Astrocyte of the spinal cord (primary cell): ENCODE measurements at places on chromosomes 5 and 9.
A peak's percentile ranks its signal among the peaks of the same experiment; 100 is the strongest.

DNA sequence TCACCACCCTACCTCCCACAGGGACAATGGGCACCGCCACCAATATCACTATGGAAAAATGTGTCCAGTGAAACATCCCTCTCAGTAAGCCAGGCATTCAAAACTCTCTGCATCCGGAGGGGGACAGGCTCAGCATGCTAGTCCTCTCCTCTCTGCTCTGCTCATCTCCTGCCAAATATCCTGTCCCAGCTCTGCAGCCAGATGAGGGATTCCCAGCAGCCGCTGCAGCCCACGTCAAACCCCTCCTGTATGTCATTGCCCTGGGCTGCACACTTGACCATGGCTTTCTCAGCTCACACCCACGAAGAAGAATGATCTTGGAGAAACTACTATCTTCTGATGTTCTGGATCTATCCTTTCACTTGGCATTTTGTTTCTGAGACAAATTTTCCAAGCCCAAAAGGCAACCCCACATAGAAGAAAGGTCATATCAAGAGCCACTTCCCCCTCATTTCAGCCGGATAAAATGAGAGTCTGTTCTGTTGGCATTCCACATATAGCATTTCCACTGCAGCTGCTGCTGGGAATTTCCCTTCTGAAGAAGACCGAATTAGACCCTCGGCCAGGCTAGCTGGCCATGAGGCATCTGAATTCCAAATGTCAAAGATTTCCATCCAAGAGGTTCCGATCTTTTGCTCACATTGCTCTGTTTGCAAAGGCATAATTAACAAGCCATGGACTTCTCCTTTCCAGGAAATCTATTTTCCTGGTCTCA, 338.0 kb downstream of the ACTL7B start:
- DNase-seq = no peak

- no peak for DNase-seq
These were observed 105.5 kb upstream of the TUT7 start for GRCh38 chr9:86459599-86460155.

- DNase-seq = peak; percentile 45
These were observed 45.7 kb downstream of the BNC2 start for GRCh38 chr9:16824545-16825330.

GRCh38 chr5:122701640-122702523, 73.0 kb upstream of the SNX2 start:
- no peak for DNase-seq

GRCh38 chr5:88680253-88681132, 202.5 kb downstream of the MEF2C start:
- DNase-seq = peak; percentile 83

GRCh38 chr5:154309805-154310204, 119.3 kb downstream of the GALNT10 start:
- no peak for DNase-seq

GRCh38 chr5:10306114-10306513, 1.6 kb downstream of the CMBL start:
- DNase-seq = no peak
